ENCODE measurements at places on chromosomes 7 and 10.
A peak's percentile ranks its signal among the peaks of the same experiment; 100 is the strongest.

GRCh38 chr7:108973075-108973474, 403.4 kb downstream of the DNAJB9 start:
- DNase-seq: peak; percentile 19

DNA sequence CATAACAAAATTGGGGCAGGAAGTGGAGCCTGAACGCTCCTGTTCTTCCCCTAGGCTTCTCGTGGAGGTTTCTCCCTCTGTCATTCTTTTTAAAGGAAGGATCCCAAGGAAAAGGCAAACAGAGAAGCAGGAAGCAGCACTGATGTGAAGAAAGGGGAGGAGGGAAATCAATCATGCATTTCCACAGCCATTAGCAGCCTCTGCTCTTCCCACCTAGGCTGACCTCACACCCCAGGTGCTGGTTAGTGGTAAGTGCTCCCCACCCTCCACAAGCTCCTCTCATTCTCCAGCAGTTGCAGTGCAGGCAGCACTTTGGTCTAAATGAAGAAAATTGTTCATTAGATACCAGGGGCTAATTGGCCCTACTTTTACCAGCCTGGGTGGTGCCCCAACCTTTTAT, 2.6 kb downstream of the CRHR2 start:
- no peak for DNase-seq

DNA sequence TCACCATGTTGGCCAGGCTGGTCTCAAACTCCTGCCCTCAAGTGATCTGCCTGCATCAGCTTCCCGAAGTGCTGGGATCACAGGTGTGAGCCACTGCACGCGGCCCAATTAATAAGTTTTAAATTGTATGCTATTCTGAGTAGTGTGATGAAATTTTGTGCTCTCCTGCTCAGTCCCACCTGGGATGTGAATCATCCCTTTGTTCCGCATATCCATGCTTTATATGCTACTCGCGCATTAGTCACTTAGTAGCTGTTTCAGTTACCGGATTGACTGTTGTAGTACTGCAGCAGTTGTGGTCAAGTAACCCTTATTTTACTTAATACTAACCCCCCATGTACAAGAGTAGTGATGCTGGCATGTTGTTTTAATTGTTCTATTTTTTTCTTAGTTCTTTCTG, 47.3 kb upstream of the OIT3 start:
- DNase-seq: peak; percentile 31

- no peak for DNase-seq
These were observed 39.9 kb downstream of the DKK1 start for GRCh38 chr10:52353960-52354394.

DNA sequence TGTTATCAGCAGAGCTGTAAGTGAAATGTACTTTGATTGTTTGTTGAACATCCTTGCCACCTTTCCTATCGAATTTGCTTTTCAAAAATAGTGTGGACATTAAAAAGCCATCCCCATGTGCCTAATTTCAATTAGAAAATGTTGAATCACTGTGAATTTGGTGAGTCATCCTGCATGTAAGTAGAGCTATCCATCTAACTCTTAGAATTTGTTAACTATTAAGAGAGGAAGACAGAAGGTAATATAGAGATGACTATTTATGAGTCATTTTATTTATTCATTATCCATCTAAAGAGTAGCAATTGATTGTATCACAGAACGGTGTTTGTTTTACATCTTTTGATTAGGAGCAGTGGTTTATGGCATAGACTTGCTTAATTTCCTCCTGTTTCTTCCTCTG, 154.7 kb downstream of the MGMT start:
- DNase-seq: no peak

GRCh38 chr10:14753441-14753840, 21.3 kb downstream of the FAM107B start:
- no peak for DNase-seq

DNA sequence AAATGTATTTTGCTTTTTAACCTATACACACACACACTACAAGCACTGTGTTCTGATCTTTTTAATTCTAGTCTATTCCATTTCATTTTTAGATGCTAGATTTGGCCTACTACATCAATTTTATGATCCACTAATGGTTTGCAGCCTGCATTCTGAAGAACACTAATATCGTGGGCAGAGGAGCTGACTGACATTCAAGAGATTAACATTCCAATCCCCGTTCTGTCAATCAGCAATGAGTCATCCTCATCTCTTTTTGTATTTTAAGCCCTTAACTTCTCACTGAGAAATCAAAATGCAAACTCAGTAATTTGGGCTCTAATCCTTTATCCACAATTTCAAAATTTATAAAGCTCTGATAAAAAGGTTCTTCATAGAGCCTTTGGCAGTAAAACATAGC, 47.1 kb upstream of the GAD2 start:
- no peak for DNase-seq

GRCh38 chr7:103870664-103871063, 118.8 kb downstream of the RELN start:
- DNase-seq: no peak

- no peak for DNase-seq
These were observed 25.2 kb downstream of the FOXK1 start for GRCh38 chr7:4707217-4707741.

GRCh38 chr7:72292794-72293193, 119.3 kb downstream of the CALN1 start:
- DNase-seq: no peak

- no peak for DNase-seq
These were observed 105.9 kb downstream of the ANKRD7 start for GRCh38 chr7:118330388-118330787.

GRCh38 chr10:35447693-35448407, 111.5 kb downstream of the CCNY start:
- DNase-seq: peak; percentile 22

DNA sequence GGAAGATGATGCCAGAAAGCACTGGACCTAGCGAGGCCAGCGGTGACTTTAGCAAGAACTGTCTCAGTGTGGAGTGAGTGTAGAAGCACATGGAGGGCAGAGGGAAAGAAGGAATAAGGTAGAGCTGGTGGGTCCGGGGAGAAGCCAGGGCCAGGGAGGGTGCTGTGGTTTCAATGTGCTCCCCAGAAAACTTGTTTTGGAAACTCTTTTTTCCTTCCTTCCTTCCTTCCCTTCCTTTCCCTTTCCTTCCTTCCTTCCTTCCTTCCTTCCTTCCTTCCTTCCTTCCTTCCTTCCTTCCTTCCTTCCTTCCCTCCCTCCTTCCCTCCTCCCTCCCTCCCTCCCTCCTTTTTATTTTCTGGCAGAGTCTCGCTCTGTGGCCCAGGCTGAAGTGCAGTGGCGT, 5.5 kb upstream of the RARRES2 start:
- DNase-seq: no peak

- DNase-seq: no peak
These were observed 16.1 kb upstream of the TSPAN12 start for GRCh38 chr7:120874016-120874415.

DNA sequence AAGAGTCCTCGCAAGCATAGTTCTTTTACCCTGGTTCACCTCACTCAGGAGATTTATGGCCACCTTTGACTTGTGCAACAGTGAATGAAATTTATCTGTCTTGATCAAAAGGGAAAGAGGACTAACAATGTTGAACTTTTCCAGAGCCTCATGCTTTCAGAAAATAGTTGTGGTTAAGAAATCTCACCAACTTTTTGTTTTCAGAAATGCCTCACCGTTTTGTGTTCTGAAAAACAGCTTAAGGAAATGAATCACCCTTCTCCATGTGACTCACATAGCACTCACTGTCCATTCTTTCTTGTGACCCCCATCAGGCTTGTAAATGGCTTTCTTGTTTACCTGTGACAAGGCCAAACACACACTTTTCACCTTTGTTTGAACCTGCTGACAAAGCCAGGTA, 148.6 kb upstream of the FAM3C start:
- peak; percentile 93 for DNase-seq

GRCh38 chr10:48890888-48891850, 48.5 kb downstream of the LRRC18 start:
- DNase-seq: no peak

DNA sequence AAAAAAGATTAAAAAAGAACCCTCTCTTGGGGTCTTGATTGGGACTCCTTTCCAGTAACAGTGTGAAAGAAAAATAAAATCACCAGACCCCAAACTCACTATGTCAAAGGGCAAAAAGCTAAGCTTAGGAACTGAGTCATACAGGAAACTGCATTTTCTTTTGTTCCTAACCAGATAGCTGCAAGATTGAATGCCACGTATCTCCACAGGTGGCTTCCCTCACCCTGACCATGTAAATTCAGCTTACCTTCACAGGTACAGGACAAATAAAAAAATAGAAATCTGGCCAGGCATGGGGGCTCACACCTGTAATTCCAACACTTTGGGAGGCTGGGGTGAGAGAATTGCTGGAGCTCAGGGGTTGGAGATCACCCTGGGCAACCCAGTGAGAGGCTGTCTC, 32.5 kb upstream of the EIF4H start:
- no peak for DNase-seq

- DNase-seq: no peak
These were observed 40.0 kb upstream of the CTBP2 start for GRCh38 chr10:125200396-125200795.

- DNase-seq: no peak
These were observed 162.2 kb downstream of the TFEC start for GRCh38 chr7:115868369-115868768.

- DNase-seq: no peak
These were observed 49.3 kb downstream of the FBXW4 start for GRCh38 chr10:101645659-101646058.

GRCh38 chr10:19817231-19817933, 1.1 kb downstream of the PLXDC2 start:
- no peak for DNase-seq

- peak; percentile 97 for DNase-seq
These were observed 101.9 kb upstream of the PIP4K2A start for GRCh38 chr10:22816298-22816653.

Measured in H4 (cell line).